ENCODE measurements at places on chromosomes 2 and 18.

DNA sequence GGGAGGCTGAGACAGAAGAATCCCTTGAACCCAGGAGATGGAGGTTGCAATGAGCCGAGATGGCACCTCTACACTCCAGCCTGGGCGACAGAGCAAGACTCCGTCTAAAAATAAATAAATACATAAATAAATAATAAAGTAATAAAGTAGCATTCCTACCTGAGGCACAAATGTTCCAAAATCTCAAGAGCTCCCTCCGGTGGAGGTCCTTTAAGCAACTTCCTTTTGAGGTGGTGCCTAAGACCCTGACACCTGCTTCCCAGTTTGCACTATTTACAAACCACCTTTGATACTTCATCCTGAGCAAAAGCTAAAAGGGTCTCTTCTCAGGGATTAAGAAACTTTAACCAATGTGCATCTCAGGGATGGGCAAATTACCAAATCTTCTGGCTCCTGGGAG lies 505.1 kb downstream of the CNTNAP5 start:
- no peak for DNase-seq

DNA sequence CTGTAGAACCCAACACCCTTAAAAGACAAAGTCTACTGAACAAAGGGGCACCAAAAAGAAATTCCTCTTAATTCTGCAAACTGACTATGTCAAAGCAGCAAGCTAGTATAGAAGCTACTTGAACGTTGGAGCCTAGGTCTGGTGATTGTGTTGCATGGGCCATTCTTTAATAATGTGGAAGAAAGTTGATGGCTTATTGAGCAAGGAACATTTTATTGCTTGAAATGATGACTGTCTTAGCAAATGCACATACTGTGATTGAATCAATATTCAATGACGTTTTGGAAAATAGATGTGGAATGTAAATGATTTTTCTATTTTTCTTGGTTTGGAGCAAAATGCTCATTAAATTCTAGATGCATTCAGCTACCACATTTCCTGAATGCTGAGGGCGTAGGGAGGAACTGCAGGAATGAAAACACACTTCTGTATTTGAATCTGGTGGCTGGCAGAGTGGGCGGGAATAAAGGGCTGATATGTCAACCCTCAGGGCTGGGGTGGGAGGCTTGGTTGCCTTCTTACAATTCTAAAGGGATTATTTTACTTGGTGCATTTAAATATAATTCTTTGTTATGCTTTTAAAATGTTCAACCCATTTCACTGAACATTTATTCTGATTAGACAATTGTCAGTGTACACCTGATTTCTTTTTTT lies 26.5 kb downstream of the MYO3B start:
- no peak for DNase-seq

DNA sequence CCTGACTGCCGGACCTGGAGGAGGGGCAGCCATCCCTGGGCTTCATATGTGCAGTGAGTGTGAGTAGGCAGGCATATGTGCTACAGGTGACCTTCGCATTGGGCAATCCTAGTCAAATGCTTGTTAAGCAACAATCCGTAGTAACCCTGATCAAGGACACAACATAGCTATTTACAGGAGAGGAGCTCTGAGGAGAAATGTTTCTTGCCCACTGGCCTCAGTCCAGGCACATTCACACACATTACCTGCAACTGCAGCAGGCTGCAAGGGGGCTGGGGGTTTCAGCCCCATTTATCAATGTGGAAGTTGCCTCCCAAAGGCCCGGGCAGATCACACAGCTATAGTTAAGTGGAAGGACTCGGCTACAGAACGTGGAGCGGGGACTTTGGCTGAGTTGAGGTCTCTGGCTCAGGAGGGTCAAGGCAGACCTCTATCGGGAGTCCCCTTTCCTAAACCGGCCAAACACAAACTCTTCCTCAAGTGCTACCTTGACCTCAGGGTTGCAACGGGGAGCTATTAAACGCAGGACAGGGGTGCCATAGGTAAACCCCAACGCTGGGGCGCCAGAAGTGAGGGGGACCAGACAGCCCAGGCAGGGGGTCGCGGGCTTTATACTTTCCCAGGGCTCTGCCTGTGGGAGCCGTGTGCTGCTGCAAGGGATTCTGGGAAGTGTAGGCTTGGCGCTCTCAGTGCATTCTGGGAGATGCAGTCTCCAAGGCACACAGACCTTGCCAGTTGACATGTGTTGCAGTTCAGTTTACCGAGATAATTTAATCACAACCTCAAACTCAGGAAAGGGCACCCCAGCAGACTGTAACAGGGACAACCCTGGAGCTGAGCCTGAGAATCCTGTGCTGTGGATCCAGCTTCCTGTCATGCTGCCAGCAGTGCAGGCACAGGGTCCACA lies 9.4 kb downstream of the KHK start:
- DNase-seq: peak; percentile 70

GRCh38 chr2:226803410-226803809 lies 3.8 kb upstream of the IRS1 start:
- no peak for DNase-seq

- DNase-seq: no peak
Measured at GRCh38 chr2:238327751-238328150, 7.4 kb downstream of the TRAF3IP1 start.

GRCh38 chr2:164954954-164955701 lies at the start of gene SLC38A11:
Gene SLC38A11 (minus strand): TSS chr2:164955525. CDS start chr2:164955247, 278 bp downstream.
- peak; percentile 3 for DNase-seq

DNA sequence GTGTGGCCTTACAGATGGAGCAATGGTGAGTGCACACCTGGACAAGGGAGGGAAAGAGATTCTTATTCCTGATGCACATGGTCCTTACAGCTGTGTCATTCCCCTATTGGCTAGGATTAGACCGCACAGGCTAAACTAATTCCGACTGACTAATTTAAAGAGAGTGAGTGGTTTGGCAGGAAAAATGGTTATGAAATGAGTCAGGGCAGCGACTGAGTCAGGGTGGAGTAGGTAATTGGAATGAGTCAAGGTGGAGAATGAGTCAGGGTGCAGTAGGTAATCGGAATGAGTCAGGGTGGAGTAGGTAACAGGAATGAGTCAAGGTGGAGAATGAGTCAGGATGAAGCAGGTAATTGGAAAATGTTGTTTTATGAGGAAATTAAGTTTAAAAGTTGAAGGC lies 1353.7 kb upstream of the LRRTM1 start:
- no peak for DNase-seq

DNA sequence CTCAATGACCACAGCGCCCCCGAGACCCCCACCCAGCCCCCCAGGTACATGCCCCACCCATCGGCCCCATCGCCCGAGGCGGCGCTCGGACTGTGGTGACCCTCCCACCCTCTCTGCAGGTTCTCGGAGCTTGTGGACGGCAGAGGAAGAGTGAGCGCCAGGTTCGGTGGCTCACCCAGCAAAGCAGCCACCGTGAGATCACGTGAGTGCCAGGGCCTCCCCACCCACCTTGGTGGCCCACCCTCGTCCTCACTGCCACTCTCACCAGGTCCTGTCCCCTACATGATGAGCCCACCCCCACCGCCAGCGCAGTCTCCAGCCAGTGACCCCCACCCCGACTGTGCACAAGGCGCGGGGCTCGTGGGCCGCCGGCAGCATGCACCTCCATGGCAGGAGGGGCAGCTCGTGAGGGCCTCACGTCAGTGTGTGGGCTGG lies 30.4 kb downstream of the MTERF4 start:
- no peak for DNase-seq

DNA sequence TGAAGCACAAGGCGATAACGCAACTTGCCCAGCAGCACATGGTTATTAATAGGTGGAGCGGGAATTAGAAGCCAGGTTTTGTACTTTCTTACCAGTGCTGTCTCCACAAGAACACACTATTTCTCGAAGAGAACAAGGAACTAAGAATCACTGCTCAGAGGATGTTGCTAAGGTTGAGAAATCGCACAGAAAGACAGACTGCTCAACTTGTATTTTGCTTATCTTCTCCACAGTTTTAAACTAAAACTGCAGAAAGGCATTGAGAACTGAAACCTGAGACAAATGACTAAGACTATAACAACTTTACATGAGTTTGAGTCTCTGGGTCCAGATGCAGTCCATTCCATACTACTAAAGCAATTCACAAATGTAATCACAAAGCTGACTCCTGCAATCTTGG lies 6.2 kb downstream of the PRKD3 start:
- DNase-seq: no peak

DNA sequence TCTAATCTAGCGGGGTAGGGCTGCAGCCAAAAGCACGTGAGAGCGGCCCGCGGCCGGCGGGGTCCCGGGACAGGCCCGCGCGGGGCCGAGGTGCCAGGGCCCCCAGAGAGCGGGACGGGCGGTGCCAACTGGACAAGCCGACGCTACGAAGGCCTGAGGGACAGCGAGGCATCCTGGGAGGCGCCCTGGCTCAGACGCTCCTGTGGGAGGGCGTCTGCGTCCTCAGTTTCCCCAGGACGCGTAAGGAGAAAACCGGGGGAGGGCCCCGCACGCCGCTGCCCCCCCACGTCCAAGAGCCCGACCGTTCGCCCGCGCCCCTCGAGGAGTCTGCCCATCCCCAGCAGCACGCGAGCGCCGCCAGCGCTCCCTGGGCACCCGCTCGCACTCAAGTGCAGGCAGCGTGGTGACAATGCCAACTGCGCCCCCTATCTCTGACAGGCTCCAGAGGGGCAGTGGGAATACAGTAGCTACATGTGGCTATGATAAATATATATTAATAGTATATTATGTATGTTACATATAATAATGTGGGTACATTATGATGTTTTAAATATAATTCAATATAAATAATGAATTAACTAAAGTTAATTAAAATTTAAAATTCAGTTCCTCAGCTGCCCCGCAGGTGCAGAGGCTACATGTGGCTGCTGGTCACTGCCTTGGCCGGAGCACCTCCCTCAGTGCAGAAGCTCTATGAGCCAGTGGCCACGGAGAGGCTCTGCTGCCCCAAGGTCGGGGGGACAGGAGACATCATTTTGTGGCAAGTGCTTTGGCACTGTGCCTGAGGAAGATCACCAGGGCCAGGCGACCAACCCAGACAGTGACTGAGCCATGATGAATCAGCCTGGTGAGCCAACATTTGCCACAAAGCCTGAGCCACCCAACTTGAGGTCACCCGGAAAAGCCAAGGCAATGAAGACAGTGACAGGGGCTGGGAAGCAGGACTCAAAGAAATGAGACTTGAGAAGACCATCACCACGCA lies 5.5 kb upstream of the SFT2D3 start:
- DNase-seq: no peak

DNA sequence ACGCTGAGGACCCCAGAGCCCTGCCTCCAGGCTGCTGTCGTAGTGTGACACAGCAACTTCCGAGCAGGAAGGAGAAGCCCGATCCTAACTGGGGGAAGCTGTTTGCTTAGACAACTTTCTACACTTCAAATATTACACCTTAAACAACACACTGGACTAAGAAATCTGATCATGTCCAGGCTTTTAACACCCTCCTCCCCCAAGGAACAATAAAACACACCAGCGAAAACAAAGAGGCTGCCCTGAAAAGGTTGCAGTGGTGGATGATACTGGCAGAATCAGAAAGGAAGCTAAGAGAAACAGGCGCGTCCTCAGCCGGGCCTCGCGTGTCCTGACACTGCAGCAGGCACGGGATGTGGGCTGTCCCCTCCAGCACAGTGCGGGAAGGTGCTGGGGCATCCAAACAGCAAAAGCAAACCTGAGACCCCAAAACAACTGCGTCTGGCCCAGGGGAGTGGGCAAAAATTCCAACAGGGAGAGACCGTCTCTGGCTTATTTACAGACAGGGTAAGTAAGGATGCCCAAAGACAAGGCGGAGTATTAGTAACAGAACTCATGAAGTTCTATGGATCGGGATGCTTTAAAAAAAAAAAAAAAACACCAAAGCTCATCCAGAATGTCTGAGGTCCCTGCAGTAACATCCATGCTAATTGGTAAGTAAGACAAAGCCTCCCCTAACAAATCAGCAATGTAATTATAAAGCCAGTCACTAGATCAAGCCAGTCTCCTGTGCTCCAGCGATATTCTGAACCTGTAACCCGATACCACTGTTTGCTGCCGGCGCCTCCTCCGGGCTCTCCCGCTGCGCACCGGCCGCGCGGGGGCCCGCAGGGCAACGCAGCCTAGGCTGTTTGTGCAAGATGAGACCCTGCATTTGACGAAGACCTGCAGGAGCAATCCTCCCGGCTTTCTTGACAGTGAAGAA lies 9.0 kb downstream of the SERTAD2 start:
- peak; percentile 42 for DNase-seq

GRCh38 chr18:35478520-35479435 lies 19.0 kb downstream of the INO80C start:
- DNase-seq: peak; percentile 18

DNA sequence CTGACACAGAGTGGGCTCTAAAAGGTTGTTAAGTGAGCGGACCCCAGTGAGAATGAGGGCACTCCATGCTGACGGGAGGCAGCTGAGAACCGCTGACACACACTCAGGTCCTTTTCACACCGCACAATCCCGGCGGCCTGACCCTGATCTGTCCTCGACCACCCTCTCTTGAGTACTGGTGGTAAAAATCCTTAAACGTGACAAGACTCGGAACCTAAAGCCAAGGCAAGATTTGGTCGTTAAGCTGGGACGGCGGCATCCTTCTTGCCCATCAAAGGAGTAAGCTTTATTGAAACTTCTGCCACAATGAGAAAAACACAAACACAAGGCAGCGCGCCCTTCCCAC lies 569 bp downstream of the TMX3 start:
- DNase-seq: no peak

GRCh38 chr2:225120186-225120585 lies 77.9 kb upstream of the DOCK10 start:
- no peak for DNase-seq

DNA sequence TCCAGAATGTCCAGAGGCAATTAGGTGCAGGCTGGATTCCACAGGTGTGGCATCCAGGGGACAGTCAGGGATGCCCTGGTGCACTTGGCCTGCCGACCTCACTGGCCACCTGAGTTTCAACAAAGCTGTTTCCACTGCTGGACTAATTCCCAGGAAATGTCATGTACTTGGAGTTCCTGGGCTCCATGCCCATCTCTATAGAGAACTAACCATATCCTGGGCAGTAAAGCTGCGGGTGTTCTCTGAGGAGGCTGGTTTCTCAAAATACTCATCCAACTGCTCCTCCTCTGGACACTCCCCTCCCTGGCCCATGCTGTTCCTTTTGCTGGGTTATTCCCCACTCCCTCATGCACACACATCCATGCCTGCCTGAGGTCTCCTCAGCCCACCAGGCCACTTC lies 161.9 kb upstream of the SKOR2 start:
- no peak for DNase-seq

GRCh38 chr2:8544786-8545694 lies 136.8 kb upstream of the ID2 start:
- DNase-seq: no peak

- DNase-seq: no peak
Measured at GRCh38 chr2:227150222-227150936, 13.6 kb downstream of the COL4A4 start.

- no peak for DNase-seq
Measured at GRCh38 chr2:42844366-42844765, 52.0 kb upstream of the HAAO start.

DNA sequence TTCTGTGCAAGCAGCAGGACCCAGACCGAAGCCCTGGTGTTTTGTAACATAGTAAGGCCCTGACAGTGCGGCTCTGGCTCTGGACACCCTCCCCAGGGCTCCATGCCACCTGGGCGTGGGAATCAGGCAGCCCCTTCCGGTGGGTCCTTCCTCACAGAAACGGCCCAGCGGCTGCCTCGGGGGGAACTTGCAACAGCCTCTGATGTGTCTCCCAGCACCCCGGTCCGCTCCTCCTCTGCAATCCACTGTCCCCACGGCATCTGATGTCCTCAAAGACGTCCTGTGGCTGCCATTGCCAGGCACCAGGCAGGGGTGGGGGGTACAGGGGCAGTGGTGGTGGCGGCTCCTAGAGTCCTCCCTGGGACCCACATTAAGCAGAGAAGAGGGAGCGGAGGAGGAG lies 58.8 kb downstream of the CENPO start:
- no peak for DNase-seq

GRCh38 chr2:65800998-65801397 lies 368.6 kb upstream of the SPRED2 start:
- DNase-seq: no peak

All from anterior cingulate cortex (tissue), 58 donors.